ENCODE measurements at places on chromosomes 3 and 15.
A peak's percentile ranks its signal among the peaks of the same experiment; 100 is the strongest.

- DNase-seq = peak; percentile 71
These were observed 116.7 kb upstream of the LPP start for GRCh38 chr3:188037195-188037718.

GRCh38 chr3:13162549-13163320 lies 89.5 kb upstream of the IQSEC1 start:
- no peak for DNase-seq

DNA sequence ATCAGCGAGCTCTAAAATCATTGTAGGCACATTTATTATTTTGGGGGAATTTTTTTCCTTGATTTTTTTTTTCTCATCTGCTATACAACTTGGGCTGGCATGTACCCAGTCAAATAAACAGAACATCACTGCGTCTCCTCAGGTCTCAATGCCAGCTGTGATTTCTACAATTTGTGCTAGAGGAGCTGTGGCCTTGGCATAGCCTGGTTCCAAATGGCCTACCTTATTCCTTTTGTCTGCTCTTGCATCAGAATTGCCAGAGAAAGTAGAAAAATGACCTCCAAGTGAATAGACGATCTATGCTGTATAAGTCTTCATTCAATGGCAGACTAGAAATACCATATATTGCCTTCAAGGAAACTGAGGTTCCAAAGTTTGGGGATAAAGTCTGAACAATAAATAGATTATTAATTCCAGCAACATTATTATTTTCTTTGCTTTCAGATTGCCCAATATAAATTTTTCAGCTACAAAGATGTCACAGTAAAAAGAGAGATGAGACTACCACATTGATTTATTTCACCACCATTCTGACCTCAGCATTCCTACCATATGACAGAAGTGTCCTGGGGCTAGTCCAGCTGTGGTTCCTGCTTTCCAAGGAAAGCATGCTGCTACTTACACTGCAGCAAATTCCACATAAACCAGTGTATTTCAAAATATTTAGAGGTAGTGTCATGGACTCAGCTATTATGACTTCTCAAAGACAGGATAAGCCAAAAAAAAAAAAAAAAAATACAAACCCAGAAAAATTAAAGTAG lies 493.9 kb upstream of the ZNF385D start:
- peak; percentile 42 for DNase-seq

GRCh38 chr3:23161308-23161707 lies 41.8 kb upstream of the UBE2E2 start:
- DNase-seq = no peak
